Motor neuron (in vitro differentiated cells): ENCODE measurements at places on chromosomes 4 and X. TPM values are rescaled to one million over a fixed set of nuclear protein-coding genes. Genes with fewer than 3 reads are reported as not detected.

DNA sequence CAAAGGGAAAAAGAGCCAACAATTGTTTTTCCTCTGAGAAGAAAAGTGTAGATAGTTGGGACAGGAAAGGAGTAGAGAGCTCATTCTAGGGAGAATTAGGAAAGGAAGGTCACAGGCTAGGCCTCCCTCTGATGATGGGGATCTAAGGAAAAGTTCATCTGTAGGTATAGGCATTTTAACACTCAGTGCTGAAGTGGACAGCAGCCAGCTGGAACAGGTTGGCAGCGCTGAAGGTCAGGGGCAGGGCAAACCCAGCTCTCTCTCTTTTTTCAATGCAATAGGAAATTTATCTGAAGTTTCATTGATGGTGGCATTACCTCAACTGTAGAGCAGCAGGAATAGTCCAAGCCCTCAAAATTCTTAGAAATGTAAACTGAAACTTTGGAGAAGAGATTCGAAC, 98.5 kb upstream of the ETNPPL start:
- ATAC-seq, result no peak

- no peak for ATAC-seq
These were observed 8.1 kb upstream of the SLC25A6 start for GRCh38 chrX:1400049-1400448.

- no peak for ATAC-seq
These were observed 352.2 kb downstream of the NR3C2 start for GRCh38 chr4:148090029-148090428.

- ATAC-seq, result no peak
These were observed 533 bp upstream of the SYAP1 start for GRCh38 chrX:16718824-16719333.

DNA sequence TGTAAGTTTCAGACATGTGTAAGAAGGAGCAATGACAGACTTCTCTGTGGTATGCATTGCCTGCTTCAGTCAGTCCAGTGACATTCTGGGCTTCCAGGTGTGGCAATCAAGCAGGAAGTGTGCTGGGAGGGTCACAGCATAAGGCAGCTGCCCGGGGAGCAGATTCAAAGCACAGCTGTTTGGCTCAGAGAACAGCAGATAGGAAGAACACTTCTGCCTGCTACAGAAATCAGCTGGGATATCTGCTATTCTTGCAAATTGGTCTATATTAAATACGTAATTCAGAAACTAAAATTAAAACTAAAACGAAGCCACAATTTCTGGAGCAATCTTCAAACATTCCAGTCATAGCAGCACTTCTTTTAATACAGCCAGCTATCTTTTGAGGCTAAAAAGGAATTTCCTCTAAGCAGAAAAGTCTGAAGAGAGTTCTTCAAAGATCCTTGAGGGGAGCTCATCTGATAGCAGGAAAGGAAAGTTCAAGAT, 47.5 kb upstream of the GALNT7 start:
- no peak for ATAC-seq

DNA sequence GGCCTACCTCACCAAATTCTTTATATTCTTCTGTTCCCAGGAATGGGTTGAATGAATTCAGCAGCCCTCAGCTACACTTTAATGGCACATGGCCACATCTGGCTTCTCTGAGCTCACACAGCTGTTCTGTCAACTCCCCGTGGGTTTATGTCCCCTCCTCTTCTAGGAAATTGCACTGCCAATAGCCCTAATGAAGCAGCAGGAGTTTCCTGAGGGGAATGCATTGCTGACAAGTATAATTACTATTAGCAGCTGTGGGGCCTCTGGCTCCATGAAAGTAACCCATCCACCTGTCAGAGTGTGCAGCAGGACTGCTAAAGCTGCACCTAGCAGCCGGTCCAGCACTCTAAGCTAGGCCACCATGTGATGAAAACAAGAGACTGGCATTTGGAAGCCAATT, 50.3 kb downstream of the FTHL17 start:
- ATAC-seq, result no peak

DNA sequence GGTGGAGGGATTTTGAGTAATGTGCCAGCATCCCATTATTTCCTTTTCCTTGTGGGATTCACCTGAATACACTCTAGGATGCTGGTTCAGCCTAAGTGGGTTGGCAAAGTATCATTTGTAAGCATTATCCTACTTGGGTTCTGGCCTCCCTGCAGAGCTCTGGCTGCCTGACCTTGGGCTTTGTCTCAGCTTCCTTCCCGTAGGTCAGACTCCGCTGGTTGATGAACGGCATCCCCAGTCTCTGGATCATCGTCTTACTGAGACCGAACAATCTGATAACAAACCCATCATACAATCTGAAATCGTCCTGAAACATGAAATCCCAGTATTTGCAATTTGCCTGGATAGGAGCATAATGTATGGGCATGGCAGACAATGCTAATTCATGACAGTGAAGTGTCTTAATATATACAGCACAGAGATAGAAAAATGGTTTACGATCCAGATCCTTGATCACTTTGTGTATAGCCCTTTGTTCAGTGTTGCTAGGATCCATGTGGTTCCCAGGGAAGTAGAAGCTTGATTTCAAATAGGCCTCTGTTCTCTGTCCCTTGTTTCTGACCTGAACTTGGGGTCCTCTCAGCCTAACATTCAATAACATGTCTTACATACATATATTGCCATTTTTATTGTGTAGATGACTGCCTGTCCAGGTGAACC, 5.5 kb downstream of the MID2 start:
- ATAC-seq, result no peak

DNA sequence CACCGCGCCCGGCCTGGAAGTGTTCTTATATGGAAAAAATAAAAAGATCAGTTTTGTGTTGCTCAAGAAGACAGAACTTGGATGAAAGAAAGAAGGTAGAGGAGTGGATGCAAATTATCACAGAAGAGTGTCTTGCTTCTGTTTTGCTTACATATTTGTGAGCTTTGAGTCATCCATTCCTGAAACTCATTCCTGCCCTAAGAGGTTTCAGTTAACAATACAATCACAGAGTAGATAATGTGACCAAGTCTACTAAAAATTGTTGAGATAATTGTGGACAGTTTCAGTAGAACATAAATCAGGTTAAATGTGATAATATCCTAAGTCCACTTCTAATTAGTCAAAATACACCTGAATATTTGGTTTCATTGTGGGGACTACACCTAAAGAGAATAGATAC, 26.4 kb upstream of the LRCH2 start:
- ATAC-seq, result no peak

GRCh38 chr4:127832585-127832984, 48.1 kb upstream of the PLK4 start:
- no peak for ATAC-seq

GRCh38 chr4:70544279-70544868, 26.0 kb downstream of the AMTN start:
- no peak for ATAC-seq

CLDN22 gene
- total RNA-seq, result 0.43 and 0.67 TPM in 2 replicates

SLAIN2 gene
- 59.5 and 67.8 TPM in 2 replicates for total RNA-seq

CCNA2 gene
- total RNA-seq, result 40.9 TPM in 2 replicates

ADH5 gene
- 92.1 and 94.6 TPM in 2 replicates for total RNA-seq
